ENCODE measurements at places on chromosomes 7 and 10.

DNA sequence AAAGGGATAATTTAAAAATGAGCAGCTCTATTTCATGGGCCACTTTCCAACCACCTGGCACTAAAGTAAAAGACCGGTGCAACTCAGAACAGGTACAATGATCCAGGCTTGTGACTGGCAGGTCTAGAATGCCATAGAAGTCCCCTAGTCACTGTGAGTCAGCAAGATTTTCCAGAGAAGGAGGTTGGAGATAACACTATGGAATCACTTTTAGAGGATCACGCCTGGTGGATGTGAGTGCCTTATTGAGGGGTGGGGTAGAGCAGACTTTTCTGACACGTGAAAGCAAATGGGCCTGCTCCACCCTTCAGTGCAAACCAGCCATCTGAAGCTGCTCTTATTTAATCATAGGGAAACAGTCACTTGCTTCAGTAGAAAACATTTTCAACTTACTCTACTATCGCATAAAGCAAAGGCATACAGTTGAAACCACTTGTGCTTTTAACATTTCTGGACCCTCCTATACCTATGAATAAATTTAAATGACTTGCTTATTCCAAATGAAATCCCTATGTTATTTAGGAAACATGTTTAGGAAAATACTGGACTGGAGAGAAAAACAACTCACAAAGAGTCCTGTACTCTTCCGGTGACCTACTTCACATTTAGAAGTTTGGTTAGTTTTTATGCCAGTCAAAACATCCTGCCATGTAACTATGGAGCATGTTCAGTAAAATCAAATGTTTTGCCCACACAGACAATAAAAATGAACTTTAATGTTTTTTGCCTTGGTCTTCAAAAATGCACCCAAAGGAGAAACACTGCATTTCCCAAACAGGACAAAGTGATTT, 21.5 kb upstream of the AKR1C1 start:
- DNase-seq, result no peak

GRCh38 chr10:5525561-5526341, 990 bp downstream of the CALML3 start:
- no peak for DNase-seq

DNA sequence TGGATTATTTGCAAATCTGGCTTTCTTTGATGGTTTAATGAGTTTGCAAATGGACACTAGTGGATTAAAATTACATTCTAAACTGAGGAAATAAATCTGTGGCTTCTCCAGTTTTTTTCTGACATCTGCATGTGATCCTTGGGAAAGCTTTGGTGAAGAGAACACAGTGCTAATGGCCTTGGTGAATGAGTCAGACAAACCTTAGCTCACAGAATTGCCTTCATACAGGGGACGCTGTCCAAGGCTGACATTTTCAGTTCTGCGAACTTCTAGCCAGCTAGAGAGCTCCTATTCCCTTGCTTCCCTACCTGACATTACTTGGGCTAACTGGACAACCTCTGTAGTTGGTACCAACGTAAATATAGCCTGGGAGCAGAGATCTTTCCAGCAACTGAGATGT, 21.2 kb downstream of the BMPER start:
- no peak for DNase-seq

DNA sequence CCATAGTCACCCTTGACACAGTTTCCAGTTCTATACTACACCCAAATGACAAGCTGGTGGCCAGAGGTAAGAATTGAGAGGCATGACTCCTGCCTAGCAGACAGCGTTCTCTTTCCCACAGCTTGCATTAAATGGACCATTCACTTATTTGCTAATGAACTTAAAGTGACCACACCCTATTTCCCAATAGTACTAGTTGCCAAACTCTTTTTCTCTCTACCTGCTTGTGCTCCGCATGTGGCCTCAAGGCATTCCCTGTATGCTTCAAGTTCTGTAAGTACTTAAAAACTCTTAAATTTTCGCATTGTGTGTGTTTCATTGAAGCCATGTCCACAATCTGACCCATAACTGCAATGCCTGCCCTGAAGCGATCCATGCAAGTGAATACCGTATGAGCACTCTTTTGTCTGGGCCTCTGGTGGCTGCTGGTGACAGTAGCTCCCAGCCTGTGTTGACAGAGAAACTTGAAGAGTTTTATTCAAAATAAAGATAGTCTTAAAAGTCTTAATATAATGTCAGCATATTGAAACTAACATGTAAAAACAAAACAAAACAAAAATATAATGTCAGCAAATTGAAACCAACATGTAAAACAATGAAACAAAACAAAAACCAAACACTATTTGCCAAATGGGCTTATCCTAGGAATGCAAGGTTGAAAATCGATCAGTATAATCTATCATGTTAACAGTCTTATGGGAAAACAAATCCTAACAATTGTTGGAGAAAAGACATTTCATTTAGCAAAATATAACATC, 73.6 kb downstream of the CCSER2 start:
- DNase-seq, result no peak

- no peak for DNase-seq
These were observed 374.9 kb upstream of the PODXL start for GRCh38 chr7:131931370-131931769.

- no peak for DNase-seq
These were observed 33.5 kb upstream of the SLC26A3 start for GRCh38 chr7:107836237-107837144.

DNA sequence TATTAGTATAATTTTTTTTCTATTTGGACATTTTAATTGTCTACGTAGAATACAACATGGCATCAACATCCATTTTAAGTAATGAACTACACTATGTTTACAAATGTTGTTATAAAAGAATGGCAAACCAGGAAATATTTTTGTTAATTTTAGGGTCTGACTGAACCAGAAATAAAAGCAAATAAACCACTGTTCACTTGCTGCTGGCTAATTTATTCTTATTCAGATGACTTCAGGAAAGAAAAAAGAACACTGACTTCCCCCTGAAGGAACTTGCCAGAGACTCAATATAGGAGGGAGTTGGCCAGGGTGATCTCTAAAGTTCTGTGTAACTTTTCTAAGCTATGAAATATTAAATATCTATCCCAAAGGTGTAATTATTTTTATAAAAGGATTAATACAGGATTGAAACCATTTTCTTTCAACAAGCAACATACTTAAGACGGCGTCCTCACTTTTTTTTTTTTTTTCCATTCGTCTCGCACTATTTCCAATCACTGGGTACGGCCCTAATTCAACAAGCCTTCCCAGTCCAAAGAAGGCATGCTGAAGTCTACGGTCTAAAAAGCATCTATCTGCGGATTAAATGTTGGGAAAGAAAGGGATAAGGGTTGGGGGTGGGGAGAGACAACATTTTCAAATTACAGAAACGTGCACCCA, 1.2 kb downstream of the USP6NL start:
- DNase-seq, result no peak

GRCh38 chr10:11721806-11722205, 20.4 kb upstream of the ECHDC3 start:
- no peak for DNase-seq

DNA sequence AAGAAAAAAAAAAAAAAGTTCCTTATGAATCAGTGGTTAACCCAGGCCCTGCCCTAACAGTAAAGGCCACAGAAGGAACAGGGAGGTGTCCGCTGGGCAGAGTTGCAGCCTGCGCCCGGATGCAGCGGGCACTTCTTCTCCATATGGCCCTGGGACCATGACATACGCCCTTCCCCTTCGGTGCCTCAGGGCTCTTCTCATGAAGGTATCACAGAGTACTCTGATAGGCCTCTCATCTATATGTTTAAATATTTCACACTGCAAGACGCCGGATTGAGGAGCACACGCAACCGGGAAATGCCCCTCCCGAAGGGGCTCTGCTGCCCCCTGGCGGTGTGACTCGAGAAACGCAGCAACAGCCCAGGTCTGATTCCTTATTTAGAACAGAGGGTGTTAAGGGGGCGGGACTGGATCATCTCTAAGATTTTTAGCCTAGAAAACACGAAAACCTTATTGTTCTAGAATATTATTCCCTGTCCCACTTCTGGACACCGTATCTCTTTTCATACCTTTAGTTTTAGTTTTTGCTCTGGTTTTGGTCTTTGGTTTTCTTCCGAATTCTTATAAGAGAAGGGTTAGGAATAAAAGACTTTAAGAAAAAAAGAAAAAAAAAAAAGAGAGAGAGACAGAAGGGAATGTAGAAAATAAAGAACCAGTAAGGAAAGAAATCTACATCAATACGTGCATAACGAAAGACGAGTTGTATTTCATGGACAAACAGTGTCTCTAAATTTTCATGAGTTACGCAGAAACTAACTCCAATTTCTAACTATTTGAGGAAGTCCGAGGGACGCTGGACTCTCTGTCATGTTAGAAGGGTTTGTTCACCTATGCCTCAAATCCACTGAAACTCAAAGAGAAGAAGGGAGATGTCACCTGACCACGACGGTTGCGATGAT, 12.0 kb downstream of the DAGLB start:
- peak; percentile 90 for DNase-seq

DNA sequence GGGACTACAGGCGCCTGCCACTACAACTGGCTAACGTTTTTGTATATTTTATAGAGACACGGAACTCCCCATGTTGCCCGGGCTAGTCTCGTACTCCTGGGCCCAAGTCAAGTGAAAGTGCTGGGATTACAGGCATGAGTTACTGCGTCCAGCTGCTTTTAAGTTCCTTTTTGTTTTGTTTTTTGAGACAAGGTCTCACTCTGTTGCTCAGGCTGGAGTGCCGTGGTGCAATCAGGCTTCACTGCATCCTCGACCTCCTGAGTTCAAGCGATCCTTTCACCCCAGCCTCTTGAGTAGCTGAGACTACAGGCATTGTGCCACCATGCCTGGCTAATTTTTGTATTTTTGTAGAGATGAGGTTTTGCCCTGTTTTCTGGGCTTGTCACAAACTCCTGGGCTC, 155.0 kb downstream of the GALNT17 start:
- DNase-seq, result no peak

DNA sequence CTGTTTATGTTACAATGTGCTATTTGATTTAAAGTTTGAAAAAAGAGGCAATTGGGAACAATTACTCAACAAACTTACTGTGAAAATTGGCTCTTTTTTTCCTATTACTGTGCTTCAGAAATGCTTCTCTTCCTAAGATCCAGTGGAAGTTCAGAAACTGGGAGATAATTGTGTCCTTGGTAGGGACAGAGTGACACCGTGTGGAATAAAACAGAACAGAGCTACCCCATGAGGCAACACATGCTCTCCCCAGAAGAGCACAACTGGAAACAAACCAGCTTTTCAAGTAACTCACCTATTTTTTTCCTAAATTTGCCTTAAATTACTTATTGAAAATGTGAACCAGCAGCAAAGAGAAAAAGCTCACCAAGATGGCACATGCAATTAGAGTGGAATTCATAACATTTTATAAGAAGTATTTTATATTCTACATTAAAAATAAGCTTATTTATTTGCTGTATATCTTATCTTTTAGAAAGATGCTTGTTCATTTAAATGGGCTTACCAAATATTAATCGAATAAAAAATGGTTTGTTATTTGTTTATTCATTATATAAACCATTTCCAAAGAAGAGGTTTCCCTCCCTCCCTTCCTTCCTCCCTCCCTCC, 346.1 kb upstream of the ANKRD30A start:
- no peak for DNase-seq

- DNase-seq, result peak; percentile 7
These were observed 166.0 kb upstream of the GDF10 start for GRCh38 chr10:47133871-47134570.

DNA sequence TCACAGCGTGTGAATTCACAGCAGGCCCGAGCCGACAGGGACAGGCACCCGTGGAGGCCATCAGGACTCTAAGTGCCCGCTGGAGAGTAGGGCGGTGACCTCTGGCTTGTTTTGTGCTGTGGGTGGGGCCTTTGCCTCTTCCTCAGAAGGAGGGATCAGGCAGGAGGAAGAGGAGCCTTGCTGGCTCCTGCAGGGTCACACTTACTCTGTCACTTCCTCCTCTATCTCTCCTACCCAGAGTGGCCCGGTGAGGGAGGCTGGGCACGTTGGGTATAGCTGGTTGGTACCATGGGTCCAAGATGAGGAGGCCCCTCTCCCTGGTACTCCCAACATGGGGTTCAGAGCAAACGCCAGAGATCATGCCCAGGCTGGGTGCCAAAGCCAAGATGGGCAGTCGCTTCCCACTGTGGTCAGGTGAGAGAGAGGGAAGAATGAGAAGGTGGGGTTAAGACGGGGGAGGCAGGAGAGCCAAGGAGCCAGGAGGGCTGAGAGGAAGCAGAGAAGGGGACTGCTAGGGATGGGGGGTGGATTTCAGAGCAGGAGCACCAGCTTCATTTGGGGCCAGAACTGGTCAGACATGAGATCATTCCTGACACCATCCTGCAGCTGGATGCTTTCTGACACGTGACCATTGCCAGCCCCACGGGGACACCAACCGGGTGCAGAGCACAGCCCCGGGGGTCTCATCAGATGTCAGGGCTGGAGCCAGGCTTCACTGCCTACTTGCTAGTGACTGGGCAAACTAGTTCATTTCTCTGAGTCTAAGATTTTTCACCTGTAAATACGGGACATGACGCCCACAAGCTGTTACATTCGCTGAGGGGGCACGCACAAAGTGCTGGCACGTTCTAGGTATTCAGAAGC, 54.8 kb upstream of the CACUL1 start:
- DNase-seq, result no peak

- DNase-seq, result no peak
These were observed 43.4 kb upstream of the HECTD2 start for GRCh38 chr10:91366704-91367103.

DNA sequence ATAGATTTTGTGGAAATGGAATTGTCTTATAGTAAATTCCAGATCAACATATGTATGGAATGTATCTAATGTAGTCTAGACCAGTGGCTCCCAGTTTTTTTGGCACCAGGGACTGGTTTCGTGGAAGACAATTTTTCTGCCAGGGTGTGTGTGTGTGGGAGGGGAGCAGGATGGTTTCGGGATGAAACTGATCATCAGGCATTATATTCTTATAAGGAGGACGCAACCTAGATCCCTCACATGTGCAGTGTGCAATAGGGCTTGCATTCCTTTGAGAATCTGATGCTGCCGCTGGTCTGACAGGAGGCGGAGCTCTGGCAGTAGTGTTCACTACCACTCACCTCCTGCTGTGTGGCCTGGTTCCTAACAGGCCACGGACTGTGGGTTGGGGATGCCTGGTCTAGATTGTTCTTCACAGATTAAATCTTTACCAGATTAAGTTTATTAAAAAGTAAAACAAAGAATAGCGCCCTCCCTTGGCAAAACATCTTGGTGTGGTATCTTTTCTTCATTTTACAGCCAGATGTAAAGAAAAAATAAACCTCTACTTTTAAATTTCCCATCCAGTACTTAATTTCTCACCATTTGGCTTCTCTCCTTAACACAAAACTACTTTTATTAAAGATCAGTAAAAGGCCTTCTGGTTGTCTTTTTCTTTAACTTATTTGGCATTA, 48.4 kb downstream of the SEPTIN7 start:
- DNase-seq, result no peak

- DNase-seq, result no peak
These were observed 22.5 kb upstream of the TNRC18 start for GRCh38 chr7:5445981-5446594.

DNA sequence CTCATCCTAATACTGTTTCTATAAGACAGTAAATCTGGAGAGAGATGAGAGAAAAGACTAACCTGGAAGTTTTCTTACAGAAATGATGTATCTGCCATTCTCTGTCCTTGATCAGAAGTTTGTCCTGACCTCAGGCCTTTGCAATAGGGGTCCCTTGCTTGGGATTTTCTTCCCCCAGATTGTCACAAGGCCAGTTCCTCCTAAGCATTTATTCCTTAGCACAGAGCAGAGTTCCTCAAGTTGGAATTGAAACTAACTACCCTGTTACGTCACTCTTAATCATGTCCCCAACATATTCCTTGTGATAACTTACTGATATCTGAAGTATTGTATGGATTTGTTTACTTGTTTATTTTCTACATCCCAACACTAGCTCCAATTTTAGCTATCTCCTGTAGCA, 202.1 kb downstream of the COBL start:
- no peak for DNase-seq

- no peak for DNase-seq
These were observed 5.0 kb upstream of the TBXAS1 start for GRCh38 chr7:139823959-139824521.

- DNase-seq, result no peak
These were observed 90.3 kb upstream of the FAM133B start for GRCh38 chr7:92680442-92680841.

Measured in CD4-positive, alpha-beta T cell treated with Interleukin-10 for 1 hour (primary cell).